ENCODE measurements at places on chromosomes 12 and 14.

DNA sequence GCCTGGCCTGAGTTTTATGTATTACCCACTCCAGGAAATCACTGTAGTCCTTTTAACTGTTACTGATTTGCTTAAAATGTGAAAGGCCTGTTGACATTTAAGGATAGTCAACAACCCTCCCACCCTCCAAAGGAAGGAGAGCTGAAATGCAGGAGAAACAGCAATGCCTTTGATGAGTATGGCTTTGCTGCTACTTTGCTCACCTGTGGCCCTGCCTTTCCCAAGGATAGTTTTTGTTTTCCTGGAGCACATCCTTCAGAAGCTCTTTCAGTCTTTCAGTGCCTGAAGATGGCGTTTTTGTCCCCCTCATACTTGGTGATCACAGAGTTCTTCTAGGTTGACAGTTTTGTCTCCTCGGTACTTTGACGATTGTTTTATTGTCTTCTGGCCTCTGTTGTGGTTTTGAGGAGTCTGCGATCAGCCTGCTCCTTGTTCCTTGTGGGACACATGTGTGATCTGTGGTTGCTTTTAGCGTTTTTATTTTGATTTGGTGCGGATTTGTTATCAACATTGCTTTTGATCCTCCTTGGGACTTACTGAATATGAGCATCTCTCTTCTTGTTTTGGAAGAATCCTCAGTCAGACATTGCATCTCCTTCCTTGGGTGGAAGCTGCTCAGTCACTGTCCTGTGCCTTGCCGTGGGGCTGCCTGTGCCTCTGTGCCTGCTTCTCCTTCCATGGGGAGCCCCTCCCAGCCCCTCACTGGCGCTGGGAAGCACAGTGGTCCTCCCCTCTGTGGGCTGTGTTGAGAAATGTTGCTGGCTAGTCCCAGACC is 17.2 kb downstream of the PACS2 start:
- no peak for DNase-seq

GRCh38 chr14:94787092-94787491 is 17.2 kb upstream of the GSC start:
- peak; percentile 73 for DNase-seq

GRCh38 chr12:55670276-55670675 is 33.6 kb downstream of the OR10P1 start:
- no peak for DNase-seq

DNA sequence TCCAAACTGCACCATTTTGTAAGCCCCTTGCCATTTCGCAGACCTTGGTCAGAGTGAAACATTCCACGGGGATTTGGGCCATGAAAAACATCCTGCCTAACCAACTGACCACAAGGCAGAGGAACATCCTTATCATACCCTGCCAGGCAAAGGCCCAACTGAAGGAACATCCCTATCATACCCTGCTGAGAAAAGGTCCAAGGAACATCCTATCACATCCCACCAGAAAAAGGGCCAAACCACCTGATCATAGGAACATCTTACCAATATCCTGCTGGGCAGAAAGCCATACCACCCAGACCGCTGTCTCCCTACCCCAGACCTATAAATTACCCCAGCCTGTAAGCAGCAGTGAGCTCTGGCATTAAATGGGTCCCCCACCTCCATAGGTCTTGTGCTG is 19.4 kb upstream of the LRRC9 start:
- no peak for DNase-seq

DNA sequence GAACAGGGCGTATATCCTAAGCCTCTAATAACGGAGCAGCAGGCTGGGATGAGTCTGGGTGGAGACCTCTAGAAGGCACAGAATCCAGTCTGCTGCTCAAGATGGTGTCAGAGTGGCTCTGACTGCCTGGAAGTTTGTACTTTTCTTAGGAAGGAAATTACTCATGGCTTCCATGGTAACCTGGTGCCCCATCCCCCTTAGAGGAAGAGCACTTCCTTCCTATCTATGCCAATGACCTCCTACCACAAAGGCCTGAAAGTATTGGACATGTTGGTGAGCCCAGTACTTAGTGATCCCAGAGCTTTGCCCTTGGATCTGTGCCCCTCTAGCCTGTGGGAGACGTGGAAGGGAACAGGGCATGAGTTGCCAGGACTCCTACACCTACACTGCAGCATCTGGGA is 1.5 kb downstream of the BATF start:
- no peak for DNase-seq

GRCh38 chr14:72142328-72142727 is 210.1 kb downstream of the RGS6 start:
- no peak for DNase-seq

- no peak for DNase-seq
These were observed 473.5 kb downstream of the PRKD1 start for GRCh38 chr14:29454026-29454693.

GRCh38 chr12:83198291-83199015 is 511.7 kb downstream of the TMTC2 start:
- DNase-seq: no peak

GRCh38 chr14:30657606-30658163 is 35.6 kb downstream of the SCFD1 start:
- peak; percentile 38 for DNase-seq

- DNase-seq: no peak
These were observed at the start of gene GPD1 for GRCh38 chr12:50103767-50104321. TSS of gene GPD1 (plus strand) at chr12:50104008. CDS start at chr12:50104051, 43 bp downstream.

- no peak for DNase-seq
These were observed 1.7 kb downstream of the BTBD6 start for GRCh38 chr14:105250008-105250366.

DNA sequence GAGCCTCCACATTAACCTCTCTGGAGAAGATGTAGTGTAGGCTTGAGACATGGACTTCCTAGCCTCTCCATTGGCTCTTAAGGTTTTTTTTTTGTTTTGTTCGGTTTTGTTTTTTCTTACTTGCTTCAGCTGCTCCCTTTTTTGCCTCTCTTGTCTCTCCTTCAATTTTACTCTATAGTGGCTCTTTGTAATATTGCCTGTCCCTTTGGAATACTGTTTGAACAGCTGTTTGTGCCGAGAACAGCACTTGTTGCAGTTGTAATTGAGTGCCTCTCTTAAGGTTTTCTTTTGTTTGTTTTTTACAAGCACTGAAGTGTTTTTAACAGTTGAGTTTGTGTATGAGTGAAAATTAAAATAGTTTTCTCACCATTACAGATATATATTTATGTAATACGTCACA is 567.7 kb downstream of the LRFN5 start:
- no peak for DNase-seq

- DNase-seq: peak; percentile 66
These were observed 25.3 kb downstream of the TPCN1 start for GRCh38 chr12:113246478-113247122.

GRCh38 chr12:65420941-65421340 is 142.5 kb downstream of the MSRB3 start:
- no peak for DNase-seq

GRCh38 chr12:29713729-29714128 is 70.0 kb downstream of the TMTC1 start:
- no peak for DNase-seq

- no peak for DNase-seq
These were observed 1.4 kb upstream of the CCDC88C start for GRCh38 chr14:91419044-91419397.

DNA sequence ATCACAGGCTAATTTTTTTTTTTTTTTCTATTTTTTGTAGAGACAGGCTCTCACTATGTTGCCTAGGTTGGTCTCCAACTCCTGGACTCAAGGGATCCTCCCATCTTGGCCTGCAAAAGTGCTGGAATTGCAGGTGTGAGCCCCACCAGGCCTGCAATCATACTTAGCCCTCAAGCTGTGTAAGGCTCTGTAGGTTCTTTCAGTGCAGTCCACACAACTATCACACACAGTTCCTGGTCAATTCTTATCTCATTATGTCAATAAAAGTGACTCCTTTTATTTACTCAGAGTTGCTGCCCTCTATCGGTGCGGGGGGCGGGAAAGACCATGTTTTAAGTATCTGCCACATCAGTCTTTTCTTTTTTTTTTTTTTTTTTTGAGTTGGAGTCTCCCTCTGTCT is 29.0 kb downstream of the SLC2A3 start:
- peak; percentile 33 for DNase-seq

- peak; percentile 95 for DNase-seq
These were observed 5.0 kb upstream of the MMP19 start for GRCh38 chr12:55847603-55848291.

DNA sequence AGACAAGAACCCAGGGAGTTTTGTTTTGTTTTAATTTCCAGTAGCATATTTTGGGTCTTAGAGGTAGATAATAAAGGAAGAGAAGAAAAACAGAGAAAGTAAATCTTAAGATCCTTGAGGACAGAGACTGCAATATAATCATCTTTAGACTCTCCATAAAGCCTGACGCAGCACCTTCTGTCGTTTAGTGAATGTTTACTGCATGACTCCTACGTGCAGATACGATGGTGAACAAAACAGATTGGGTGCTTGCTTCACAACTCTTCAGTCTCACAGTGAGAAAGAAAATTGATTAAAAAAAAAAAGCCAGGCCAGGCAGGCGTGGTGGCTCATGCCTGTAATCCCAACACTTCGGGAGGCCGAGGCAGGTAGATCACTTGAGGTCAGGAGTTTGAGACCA is 86.9 kb downstream of the STON2 start:
- DNase-seq: no peak

DNA sequence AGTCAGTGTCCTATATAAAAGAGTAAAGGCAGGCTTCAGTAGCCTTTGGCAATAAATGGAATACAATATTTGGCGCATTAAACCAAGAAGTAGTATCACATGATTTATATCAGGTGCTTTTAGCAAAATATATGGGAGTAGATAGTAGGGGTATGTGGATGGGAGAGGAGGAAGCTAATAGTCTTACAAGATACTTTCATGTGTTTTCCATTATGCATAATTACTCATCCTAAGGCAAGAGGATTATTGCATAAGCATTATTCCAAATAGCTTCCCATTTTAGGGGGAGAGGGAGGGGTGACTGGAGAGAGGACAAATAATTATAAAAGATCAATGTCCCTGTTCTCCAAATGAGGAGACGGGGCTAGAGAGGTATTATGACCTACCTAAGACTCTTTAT is 104.3 kb downstream of the DUSP6 start:
- no peak for DNase-seq

- no peak for DNase-seq
These were observed 64.9 kb upstream of the BBS10 start for GRCh38 chr12:76413121-76413520.

DNA sequence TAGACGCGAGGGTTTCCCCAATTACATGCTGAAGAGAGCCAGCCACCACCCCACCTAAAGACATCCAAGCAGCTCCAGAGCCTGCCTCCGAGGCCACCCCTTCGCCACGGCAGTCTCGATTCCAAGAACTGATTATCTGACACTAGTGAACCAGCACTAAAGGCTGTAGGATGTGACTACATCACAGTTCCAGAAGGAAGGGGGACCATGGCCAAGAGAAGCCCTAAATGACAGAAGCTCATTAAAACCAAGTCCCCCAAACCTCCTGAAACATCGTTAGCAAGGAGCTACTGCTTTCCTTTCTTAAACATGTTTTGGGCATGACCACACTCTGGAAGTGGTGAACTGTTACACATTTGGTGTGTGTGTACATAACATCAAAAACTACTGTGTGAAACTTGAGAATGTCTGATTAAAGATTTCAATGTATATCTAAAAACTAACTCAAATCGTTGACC is 88.2 kb downstream of the DUSP16 start:
- DNase-seq: no peak

- peak; percentile 85 for DNase-seq
These were observed 13.2 kb upstream of the ARF6 start for GRCh38 chr14:49879646-49880204.

DNA sequence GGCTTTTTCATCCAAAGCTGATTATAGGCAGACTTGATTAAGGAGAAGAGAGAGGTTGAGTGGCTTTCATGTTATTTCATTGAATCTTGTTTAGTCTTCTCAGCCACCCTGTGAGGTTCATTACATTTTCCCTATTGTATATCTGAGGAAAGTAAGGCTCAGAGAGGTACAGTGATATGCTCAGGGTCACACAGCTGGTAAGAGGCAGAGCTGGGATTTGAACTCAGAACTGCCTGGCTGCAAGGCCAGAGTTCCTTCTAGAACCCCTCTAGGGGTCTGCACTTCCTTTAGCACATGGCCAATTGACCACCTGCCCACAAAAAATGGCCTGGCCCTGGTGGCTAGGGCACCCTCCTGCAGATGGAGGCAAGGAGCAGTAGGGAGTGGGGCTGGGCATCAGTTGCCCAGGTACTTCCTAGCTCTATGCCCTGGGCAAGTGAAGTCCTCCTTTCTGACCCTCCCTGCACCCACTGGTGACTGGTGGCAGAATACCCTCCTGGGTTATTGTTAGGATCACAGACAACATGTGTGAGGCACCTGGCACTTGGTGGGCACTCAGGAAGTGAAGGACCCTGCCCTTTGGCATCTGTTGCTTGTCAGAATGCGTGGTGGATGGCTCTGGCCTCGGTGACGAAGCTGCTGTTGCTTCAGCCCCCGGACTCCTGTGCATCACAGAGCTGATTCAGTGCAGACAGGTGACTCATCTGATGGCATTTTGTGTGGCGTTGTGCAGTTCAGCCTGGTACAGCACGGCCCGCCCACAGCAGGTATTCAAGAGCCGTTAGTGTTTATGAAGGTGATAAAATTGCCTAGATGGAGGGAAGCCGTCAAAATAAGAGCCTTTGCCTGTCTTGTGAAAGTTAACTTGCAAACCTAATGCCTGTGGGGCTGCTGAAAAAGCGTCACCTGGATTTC is 115.8 kb downstream of the SLC25A47 start:
- DNase-seq: peak; percentile 96

DNA sequence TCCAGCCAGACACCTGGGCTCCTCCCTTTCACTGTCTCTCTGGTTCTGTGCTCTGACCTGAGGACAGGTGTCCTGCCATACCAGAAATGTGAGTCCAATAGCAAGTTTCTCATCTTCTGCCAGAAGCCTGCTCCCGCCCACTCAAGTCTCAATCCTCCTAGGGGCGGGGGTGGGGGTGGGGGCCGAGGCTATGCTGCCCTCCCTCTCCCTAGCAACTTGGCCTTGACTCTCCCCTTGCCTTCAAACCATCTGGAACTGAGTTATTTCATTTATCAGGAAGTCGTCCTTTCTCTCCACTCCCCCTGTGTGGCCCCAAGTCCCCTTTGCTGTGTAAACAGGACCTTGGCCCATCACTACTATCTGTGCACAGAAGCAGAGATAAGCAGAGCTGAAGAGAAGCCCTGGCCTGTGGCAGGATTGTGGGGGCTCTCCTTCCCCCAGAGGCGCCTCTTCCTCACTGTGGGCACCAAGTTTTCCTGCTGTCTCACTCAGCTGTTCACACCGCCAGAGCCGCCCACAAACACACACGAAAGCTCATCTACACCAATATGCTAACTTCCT is 117.1 kb downstream of the DPF3 start:
- DNase-seq: no peak

DNA sequence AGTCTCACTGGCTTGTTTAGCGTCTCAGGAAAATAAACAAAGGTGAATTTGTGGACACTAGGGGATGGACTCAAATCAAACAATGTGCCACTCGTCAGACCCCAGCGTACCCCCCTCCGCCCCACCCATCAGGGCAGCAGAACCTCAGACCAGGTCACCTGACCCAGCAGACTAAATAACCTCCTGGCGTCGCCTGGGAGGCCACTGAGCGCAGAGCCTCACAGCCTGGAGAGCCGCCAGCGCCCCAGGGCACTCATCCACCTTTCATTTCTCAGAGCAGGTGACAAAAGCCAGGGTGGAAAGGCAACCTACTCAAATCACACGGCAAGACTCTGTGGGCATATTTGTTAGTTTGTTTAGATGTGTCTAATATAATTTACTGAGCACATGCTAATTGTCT is 100.9 kb downstream of the DICER1 start:
- no peak for DNase-seq

All from trophoblast cell (in vitro differentiated cells and primary cell).